Osteoblast (primary cell): ENCODE measurements at places on chromosomes 12 and 14.
A peak's percentile ranks its signal among the peaks of the same experiment; 100 is the strongest.

GRCh38 chr12:25710128-25710527 is 157.0 kb upstream of the LMNTD1 start:
- DNase-seq: no peak

- no peak for DNase-seq
Measured at GRCh38 chr12:88839486-88839885, 259.2 kb upstream of the KITLG start.

GRCh38 chr12:26833743-26834490 is 923 bp upstream of the ITPR2 start:
- DNase-seq: peak; percentile 80

- DNase-seq: no peak
Measured at GRCh38 chr12:105956662-105957457, 181.9 kb downstream of the NUAK1 start.

DNA sequence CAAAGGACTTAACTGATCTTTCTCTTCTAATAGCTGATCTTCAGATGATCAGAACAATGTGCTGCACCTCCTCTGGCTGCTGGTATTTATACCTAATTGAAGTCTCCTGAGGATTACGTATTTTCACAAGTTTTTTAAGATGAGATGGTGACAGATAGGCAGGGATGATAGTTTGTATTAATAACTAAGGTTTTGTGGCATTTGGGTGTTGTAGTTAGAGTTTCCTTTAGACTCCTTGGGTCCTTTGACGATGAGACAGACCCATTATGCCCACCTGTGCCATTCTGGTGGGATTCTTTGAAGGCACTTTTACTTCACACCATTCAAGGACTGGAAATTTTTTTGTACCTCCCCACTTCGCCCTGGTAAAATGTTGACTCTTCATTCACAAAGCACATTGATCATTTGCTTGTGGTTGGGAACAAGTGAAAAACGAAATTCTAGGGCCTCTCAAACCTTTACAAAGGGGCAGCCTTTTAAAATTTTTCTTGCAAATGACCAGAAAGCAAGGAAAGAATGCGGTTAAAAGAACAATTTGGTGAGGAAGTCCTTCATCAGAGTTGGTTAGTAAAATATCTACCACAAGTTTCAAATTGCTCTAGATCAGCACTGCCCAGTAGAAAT is at the start of gene IFNG:
IFNG (minus strand) TSS at position 60 of the 624 bp plus-strand sequence. CDS start 125 bp downstream, outside the sequence.
- DNase-seq: no peak

DNA sequence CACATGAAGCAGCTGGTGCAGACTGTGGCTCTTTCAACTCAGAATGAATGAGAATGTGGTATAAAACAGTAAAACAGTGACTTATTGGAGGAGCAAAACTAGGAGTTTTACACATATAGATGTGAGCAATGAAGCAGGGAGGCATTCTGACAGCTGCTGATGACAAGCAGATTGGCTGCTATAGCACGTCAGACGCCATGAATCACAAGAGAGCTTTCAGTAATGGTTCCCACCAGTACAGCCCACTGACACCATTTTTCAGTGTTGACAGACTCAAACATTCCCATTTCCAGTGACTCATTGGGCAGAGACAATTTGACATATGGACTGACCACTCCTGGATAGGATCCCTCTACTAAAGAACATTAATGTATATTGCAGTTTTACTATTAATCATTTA is 24.6 kb upstream of the FSCB start:
- no peak for DNase-seq

- peak; percentile 76 for DNase-seq
Measured at GRCh38 chr14:23492618-23493272, 23.2 kb downstream of the NGDN start.

DNA sequence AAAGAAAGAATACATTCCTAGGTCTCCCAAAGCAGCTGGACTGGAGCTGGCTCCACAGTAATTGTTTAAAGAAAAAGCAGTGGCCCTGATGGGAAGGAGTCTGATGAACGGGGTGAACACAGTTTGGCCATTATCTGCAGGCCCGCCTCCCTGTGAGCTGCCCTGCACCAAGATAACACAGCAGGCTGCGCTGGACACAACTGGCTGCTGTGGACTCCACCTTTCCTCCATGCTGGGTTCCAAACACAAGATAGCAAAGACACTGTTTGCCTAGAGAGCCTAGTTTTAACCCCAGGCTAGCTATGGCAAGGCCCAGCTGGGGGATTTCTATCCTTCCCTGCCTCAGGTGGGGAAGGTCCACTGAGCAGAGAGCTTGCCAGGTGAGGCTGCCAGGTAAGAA is 34.6 kb downstream of the ZFP36L1 start:
- DNase-seq: no peak

DNA sequence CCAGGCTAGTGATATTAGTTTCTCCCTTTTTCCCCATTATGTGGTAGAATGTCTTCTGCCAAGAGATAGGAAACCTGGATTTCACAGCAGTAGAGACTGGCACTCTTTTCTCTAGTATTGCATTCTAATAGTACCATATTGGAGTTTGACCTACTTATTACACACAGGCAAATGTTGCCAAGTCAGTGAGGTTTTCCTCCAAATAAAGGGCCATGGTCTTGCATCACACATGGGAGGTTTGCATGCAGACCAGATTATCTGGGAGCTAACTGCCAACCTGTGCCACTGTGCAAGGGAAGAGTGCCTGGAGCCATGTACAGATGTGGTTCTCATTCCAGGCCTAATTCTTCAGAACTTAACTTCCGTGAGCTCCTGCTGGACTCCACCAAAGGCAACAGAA is 113.3 kb downstream of the ANO6 start:
- no peak for DNase-seq

GRCh38 chr12:93449277-93449676 is 7.5 kb upstream of the UBE2N start:
- DNase-seq: no peak

- DNase-seq: no peak
Measured at GRCh38 chr12:53776872-53777271, 25.1 kb upstream of the CISTR start.

DNA sequence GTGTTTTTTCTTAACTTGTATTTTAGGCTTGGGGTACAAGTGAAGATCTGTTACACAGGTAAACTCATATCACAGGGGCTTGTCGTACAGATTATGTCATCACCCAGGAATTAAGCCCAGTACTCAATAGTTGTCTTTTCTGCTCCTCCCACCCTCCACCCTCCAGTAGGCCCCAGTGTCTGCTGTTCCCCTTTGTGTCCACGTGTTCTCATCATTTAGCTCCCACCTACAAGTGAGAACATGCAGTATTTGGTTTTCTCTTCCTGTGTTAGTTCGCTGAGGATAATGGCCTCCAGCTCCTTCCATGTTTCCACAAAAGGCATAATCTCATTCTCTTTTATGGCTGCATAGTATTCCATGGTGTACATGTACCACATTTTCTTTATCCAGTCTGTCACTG is 166.7 kb downstream of the RIMBP2 start:
- no peak for DNase-seq

GRCh38 chr12:57428965-57429364 is 1.9 kb downstream of the R3HDM2 start:
- no peak for DNase-seq

DNA sequence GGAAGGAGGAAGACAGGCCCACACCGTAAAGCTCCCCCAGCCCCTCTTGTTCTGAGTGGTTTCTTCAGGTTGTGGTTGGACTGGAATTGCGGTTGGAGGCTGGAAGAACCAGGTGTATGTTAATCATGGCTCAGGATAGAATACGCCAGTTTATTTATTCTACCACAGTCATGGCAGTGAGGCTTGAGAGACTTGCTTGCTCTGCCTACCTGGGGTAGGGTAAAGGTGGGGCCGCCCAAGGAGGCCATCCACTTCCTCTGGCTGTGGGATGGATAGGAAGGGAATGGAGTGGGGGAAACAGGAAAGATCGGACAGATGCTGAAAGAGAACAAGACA is 8.1 kb downstream of the SHMT2 start:
- no peak for DNase-seq

- DNase-seq: peak; percentile 88
Measured at GRCh38 chr14:24365600-24366412, 2.2 kb upstream of the NFATC4 start.

DNA sequence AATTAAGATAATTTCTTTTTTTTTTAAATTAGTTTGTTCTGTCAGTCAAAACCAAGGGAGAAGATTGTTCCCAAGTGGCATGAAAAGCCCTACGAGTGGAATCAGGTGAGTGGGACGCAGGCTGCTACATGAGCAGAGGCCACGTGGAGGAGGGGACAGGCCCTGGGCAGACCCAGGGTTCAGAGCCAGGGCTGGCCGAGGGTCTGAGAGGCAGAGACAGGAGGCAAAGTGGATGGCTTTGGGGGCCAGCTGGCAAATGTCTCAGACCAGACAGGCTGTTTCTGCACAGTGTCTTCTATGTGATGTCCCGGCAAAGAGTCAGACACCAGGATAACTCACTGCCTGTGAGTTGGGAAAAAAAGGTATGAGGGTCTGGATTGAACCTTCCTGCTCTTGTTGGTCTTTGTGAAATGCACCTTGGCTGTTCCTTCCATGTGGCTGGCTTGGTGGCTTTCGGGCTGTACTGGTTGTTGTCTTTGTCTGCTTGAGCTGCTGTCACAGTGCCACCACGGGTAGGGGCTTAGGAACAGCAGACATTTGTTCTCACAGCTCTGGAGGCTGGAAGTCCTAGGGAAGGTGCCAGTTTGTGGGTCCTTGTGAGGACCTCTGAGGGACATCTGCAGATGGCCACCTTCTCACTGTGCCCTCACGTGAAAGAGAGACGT is 35.8 kb upstream of the ASPG start:
- no peak for DNase-seq

DNA sequence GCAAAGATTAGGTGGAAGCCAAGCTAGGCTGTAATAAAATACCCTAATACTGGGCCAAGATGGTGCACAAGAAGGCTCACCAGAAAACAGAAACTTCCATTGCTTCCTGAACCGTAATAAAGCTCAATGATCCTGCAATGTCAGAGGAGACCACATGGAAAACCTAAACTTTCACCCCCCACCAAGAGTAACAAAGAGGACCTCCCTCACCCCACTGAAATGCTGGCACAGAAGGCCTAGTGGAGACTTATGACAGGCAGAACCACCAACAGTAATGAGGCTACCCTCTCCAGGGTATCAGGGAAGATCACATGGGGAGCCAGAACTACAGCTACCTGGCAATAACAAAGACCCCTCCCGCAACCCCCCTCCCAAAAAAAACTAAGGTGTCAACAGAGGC is 43.1 kb downstream of the CEP83 start:
- no peak for DNase-seq

DNA sequence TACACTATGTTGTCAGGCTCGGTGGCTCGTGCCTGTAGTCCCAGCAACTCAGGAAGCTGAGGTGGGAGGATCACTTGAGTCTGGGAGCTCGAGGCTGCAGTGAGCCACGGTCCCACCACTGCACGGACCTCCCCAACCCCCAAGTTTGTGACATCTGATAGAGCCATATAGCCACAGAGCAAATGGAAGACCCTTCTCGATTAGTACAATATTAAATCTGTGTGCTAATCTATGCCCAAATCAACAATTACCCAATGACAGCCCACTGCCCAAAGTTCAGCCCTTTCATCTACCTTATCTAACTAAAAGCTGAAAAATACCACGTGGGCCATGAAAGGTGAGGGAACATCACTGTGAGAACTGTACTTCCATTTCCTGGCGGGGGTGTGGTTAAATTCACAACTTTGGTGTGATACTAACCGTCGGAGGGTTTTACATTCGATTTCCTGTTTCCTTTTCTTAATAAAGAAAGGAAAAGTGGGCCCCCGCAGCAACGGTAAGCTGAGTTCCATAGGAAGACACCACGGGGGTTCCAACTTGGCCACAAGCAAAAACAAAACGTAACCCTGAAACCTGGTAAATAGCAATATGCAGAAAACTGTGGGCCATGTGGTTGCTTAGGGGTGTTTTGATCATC is 31.2 kb upstream of the FOS start:
- DNase-seq: peak; percentile 29

- no peak for DNase-seq
Measured at GRCh38 chr12:53664936-53665335, 10.9 kb downstream of the ATP5MC2 start.

DNA sequence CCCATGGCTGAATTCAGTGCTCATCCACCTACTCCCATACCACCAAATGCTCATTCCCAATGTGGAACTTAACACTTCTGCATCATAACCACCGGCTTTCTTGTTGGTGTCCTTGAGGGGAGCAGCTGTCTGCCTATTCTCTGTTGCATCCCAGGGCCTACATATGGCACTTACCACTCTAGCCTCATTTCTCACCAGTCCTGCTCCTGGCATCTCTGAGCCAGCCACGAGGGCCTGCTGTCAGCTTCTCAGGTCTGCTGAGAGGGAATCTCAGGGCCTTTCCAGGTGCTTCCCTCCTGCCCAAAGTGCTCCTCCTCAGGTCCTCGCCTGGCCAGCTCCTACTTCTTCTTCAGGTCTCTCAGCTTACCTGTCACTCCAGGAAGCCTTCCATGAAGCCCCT is 24.0 kb upstream of the RND1 start:
- peak; percentile 17 for DNase-seq

DNA sequence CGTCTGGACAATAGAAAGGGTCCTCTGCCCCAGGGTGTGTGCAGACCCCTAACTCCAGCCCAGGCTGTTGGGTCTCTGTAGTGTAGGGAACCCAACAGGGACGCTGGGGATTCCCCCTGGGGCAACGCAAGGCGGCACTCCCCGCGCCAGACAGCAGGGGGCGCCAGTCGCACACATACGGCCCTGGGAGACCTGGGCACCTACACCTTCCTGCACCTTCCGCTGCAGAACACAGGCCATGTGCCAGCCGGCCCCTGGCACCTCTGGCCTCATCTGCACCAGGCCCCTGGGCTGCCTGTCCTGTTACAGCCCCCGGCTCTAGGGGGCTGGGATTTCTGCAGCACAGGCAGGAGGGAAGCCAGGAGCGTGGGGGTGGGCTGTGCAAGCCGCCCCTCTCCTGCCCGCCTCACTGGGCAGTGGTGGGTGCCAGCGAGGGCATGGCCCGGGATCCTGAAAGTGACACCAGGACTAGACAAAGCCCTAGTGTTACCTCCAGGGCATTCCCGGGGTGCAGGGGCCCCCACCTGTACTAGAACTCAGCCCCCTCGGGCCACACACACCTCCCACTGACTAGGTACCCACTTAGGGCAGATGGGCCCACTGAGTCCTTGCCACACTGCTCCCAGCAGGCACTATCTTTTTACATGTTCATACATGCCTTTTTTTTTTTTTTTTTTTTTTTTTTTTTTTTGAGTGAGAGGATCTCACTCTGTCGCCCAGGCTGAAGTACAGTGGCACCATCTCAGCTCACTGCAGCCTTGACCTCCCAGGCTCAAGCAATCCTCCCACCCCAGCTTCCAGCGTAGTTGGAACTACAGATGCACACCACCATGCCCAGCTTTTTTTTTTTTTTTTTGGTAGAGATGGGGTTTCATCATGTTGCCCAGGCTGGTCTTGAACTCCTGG is 37.5 kb downstream of the CCNK start:
- DNase-seq: peak; percentile 97

DNA sequence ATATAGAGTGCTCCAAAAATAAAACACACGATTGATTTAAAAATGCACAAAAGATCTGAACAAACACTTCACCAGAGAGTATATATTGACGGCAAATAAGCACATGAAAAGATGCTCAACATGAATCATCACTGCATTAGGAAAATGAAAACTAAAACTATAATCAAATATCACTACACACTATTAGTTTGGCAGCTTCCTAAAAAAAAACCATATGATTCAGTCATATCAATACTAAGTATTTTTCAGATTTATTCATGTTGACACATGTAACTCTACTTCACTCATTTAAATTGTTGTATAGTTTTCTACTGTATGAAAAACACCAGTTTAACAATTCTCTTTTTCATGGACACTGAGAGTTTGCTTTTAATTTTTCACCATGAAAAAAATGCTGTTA is 41.6 kb downstream of the EXOC5 start:
- DNase-seq: no peak
